Stomach (tissue), 19 donors: ENCODE measurements at places on chromosomes 7 and 10. TPM values are rescaled to one million over a fixed set of nuclear protein-coding genes. Genes with fewer than 3 reads are reported as not detected.

Gene AKR1C4
- not detected for total RNA-seq

Gene TASOR2
- total RNA-seq: 88.4 TPM

Gene LDB3
- total RNA-seq: 2.2 TPM

Gene TSPAN12
- total RNA-seq: 19.7 TPM

Gene DPYSL4
- total RNA-seq: not detected

Gene TMEM168
- total RNA-seq: 14.7 TPM

Gene HECTD2
- total RNA-seq: 32.5 TPM

Gene AKR1B15
- not detected for total RNA-seq

Gene SPDYE11
- total RNA-seq: not detected

Gene GTF2IRD1
- total RNA-seq: 11.0 TPM

Gene RET
- total RNA-seq: not detected

Gene TBXAS1
- 57.8 TPM for total RNA-seq

Gene GALNT17
- 8.4 TPM for total RNA-seq

Gene STEAP4
- total RNA-seq: 1.8 TPM

Gene VWDE
- total RNA-seq: 19.3 TPM

Gene FOXP2
- 51.6 TPM for total RNA-seq

Gene FAM237B
- total RNA-seq: not detected

Gene AGMO
- total RNA-seq: 5.0 TPM

Gene TMEM213
- not detected for total RNA-seq

Gene LMOD2
- not detected for total RNA-seq

Gene SLC39A12
- total RNA-seq: not detected
